NCI-H1930 (cell line): ENCODE measurements at places on chromosomes 2 and 18.

- no peak for DNase-seq
Observed at GRCh38 chr2:240032406-240033329, 2.4 kb upstream of the OR6B2 start.

- no peak for DNase-seq
Observed at GRCh38 chr2:173943738-173944137, 21.4 kb downstream of the SP3 start.

- no peak for DNase-seq
Observed at GRCh38 chr18:79335833-79336360, 59.8 kb upstream of the NFATC1 start.

GRCh38 chr18:48295586-48296311 lies 113.4 kb downstream of the ZBTB7C start:
- DNase-seq = peak; percentile 21

DNA sequence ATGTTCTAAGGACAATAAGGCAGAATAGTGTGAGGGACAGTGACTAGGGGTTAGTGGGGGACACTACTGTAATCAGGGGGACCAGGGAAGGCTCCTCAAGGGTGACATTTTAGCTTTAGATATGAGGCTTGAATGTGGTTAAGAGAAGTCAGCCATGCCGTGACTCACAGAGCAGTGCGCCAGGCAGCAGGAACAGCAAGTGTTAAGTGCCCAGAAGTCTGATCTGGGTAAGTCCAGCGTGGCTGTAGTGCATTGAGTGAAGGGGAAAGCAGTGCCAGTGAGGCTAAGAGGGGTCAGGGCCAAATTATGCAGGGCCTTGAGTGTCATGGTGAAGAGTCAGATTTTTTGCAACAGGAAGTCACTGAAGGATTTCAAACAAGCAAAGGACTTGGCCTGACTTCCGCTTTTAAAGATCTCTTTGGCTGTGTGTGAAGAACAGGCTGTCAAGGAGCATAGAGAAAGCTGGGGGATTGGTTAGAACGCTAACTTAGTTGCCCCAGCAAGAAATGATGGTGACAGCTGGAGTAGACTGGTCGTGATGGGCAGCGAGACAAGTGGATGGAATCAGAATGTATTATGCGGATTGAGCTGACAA lies 151.5 kb downstream of the MSH2 start:
- DNase-seq = no peak

DNA sequence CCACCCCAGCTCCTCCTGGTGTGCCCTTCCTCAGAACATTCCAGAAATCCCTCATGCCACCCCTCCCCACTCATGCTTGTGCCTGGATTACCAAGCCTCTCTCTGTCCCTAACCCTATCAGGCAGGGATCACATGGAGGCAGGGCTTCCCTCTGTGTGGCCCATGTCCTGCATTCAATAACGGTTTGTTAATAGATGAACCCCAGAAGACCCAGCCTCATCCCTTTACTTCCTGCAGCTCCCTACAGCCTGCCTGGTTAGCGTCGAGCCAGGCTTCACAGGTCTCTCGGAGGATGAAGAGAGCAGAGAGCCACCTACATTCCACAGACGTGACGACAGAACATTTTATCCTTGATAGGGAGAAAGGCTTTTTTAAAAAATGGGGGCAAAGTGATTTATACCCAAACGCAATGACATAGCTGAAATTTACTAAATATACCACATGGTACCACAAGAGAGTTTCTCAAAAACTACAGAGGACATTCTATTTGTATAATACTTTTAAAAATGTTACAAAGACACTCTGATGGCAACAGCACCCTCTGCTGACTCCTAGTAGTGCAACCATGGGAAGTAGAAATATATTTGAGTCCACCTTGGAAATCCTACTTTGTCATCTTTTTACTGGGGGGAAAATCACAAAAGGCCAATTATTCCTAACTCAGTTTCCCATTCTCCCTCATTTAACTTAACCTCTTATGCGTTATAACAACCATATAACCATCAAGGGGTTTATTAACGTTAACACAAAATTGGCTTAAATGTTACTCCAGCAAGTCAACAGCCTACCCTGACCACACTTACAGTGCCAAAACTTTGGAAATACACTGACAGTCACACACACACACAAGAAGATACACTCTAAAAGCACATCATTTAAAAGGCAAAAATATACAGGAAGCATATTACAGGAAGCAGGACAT lies 30.7 kb downstream of the FBXO15 start:
- peak; percentile 7 for DNase-seq

DNA sequence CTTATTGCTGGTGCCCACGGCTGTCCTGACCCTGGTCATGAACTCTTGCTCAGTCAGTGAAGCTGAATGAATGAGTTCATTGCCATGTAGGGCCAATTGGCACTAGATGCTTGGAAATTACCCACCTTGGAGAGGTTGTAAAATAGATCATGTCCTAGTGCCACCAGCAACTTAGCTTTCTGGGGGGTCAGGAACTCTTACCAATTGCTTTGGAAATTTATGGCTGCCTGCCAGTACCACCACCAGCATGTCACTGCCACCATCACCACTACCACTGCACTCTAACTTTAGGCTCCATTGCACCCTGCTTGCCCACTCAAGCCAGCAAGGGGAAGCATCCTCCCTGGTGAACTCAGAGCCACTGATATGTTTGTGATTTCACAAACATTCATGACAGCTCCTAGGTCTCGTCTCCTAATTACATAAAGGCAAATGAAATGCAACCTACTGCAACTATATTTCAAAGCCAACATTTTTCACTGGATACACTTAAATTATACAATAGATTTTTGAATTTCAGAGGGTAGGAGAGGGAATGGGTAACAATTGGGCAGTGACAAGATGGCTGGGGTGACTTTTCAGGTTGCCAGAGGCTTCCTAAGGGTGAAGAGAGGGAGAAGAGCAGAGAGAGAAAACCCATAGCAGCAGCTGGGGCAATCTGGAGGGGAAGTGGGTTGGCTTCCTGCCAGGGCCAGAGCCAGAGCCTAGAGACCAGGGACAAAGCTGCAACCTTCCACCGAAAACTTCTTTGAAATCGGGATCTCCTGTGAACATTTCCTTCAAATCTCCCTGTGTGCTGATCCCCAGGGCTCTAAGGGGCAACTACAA lies 3.5 kb upstream of the EMILIN1 start:
- DNase-seq = no peak

DNA sequence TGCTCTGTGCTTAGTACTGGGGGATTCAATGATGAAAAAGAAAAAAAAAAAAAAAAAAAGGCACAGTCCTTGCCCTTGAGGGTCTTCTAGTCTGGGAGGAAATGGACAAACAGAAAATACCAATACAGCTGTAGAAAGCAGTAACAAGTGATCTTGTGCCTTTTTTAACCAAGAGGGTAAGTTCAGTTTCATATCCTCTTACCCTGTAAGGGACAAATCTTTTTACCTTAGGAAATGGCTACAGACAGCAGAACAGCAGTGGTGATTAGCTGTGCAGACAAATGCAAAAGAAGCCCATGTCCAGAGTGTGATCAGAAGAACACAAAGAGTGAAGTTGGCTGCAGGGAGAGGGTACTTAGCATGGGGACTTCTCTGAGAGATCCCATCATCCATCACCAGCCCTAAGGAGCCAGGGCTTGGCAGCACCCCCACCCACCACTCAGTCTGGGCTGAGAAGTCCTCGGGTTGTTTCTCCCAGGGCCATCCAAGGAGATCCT lies 102.9 kb downstream of the ALPK2 start:
- no peak for DNase-seq

DNA sequence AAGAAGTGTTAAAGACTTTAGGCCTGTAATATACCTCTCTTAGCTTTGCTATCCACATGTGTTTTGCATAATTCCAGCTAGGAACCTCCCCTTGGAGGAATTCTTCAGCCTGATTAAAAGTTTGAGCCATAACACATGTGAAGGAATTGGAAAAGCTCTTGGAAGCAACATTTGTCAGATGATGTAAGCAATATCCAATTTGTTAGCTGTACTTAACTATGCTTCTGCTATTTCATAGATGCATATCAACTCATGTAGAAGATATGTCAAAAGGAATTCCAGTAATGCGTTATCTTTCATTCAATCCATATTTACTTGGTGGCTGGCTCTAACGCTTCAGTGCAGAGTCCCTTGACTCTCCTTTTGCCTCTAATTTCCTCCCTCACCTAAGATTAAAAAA lies 46.2 kb downstream of the PKP4 start:
- no peak for DNase-seq

- DNase-seq = no peak
Observed at GRCh38 chr2:85890522-85891176, 1.9 kb upstream of the ST3GAL5 start.

- no peak for DNase-seq
Observed at GRCh38 chr18:34591920-34592444, 118.1 kb upstream of the DTNA start.

- DNase-seq = no peak
Observed at GRCh38 chr2:96950381-96951124, 35.8 kb downstream of the FAM178B start.

GRCh38 chr18:75500545-75500944 lies 73.0 kb upstream of the SMIM21 start:
- no peak for DNase-seq

DNA sequence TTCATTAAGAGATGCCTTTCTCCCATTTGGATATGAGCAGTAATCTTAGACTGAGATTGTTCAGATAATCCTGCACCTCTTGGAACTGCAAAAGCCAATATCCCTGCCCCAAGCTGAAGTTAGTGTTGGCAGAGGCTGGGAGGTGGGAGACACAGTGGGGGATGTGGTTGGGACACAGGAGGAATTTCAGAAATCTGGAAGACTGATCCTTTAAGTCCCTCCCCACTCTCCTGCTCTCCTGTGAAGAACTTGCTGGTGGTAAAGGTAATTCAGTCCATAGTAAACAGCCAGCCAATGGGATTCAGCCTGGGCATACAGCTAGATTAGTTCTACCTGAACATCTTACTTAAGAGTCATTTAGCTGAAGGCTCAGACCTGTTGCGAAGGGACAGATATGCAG lies 50.0 kb upstream of the TMEM178A start:
- no peak for DNase-seq

DNA sequence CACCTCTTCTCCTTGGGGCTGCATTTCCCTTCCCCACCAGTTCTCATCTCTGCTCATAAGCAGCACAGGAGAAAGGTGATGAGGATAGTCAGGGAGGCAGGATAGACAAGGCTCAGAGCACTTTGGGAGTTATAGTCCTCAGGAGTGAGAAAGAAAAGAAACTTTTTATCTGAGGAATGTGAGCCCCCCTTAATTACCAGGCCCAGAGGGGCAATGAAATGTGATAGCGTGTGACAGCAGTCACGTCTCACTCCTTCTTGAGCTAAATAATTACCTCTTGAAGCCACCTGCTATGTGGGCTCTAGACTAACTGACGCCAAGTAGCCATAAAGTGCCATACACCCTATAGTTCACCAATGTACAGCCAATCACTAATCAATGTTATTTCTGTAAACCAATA lies 105.8 kb downstream of the SPP2 start:
- no peak for DNase-seq
